M059J (cell line): ENCODE measurements at places on chromosomes 6 and 20.

GRCh38 chr20:25992146-25992545, 295.5 kb upstream of the ZNF337 start:
- DNase-seq, result no peak

DNA sequence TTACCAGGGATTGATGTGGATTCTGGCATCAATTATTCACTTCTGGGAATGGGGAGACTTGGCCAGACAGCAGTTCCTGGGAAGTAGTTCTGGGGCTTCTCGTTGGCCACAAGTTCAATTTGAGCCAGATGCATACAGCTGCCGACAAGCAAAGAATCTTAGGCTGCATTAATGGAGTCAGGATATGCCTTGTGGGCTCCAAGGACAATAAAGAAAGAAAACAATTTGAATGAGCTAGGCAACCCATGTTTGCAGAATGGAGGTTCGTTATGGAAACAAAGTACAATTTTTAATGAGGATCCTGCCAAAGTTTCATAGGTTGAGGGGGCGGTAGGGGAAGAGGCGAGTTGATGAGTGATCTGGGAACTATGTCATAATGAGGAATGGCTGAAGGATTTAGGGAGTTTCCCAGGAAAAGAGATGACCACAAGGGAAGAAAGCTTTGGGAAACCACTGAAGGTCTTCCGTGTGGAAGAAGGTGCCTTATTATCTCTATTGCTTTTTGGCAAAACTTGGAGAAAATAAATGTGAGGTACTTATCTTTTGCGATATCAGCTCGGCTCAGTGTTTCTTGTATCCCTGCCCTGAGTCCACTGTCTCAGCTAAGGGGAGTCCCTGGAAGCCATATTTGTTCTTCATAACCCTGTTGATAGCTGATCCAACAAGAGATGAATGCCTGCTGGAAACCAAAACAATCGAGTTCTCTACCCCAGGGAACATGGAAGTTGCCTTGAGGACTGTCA, 181.0 kb upstream of the ZNF217 start:
- DNase-seq, result peak; percentile 100

GRCh38 chr20:24461848-24462247, 7.6 kb upstream of the SYNDIG1 start:
- no peak for DNase-seq

DNA sequence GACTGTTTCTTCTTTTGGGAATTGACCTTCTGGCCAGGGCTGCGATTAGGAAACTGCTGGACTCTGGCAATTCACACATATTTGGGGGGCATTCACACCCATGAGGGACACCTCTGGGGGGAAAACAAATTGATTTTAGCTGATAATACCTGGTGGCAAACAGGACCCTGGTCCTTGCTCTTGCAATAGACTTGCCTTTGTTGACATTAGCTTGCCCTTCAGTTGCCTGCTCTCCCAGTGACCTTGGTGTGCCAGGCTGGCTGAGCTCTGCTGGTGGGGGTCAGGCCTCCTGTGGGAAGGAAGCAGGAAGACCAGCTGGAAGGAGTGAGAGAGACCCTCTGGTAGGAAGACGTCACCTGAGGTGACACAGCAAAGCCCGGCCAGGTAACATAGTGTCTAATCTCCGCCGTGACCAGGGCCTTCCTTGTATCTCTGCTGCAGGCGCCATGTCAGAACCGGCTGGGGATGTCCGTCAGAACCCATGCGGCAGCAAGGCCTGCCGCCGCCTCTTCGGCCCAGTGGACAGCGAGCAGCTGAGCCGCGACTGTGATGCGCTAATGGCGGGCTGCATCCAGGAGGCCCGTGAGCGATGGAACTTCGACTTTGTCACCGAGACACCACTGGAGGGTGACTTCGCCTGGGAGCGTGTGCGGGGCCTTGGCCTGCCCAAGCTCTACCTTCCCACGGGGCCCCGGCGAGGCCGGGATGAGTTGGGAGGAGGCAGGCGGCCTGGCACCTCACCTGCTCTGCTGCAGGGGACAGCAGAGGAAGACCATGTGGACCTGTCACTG, 5.3 kb downstream of the CDKN1A start:
- no peak for DNase-seq

DNA sequence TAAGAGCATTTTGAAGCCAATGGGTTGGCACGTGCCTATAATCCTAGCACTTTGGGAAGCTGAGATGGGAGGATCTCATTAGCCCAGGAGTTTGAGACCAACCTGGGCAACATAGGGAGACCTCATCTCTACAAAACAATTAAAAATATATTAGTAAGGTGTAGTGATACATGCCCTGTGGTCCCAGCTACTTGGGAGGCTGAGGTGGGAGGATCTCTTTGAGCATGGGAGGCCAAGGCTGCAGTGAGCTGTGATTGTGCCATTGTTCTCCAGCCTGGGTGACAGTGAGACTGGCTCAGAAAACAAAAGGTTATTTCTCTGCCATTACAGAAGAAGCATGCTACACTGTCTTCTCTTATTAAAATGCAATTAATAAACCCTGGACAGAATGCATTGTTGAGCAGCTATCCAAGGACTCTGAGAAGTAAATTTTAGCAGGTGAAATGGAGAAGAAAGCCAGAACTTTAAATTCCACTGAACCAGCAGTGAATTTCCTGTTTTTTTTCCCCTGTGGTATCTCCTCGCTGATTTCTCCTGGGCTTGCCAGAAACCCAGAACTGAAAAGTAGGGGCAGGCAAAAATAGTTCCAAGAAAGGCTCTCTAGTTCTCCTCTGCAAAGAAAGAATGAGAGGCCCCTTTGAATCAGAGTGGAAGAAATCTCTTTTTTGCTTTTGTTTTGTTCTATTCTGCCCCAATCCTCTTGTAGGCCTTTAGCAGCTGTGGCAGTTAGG, 8.4 kb downstream of the AMD1 start:
- DNase-seq, result no peak

GRCh38 chr6:44250067-44250717, 3.3 kb downstream of the HSP90AB1 start:
- DNase-seq, result no peak

DNA sequence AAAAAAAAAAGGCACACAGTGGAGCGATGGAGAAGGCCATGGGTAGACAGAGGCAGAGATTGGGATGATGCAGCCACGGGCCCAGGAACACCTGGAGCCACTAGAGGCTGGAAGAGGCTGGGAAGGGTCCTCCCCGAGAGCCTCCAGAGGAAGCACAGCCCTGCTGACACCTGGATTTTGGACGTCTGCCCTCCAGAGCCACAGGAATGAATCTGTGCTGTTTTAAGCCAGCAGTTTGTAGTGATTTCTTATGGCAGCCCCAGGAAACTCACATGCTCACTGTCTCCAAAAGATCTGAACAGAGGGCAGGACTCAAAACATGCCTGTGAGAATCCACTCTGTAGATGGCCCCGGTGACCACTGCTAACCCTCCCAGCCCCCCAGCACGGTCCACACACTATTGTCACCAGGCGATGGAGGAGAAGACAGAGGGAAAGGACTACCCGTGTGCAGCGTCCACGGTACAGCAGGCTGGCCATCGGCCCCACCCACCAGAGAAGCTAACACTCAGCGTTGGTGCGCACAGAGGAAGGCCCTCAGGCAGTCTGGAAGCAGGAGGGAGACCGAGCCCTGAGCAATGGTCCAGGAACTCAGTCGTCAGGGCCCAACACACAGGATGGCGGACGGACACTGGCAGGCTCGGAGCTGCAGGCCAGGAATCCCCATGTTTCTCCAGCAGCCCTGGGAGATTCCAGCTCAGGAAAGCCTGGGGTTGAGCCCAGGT, 99.7 kb downstream of the BMP7 start:
- DNase-seq, result peak; percentile 69
